ENCODE measurements at places on chromosomes 5 and 9.
A peak's percentile ranks its signal among the peaks of the same experiment; 100 is the strongest.

GRCh38 chr5:151141535-151141934 lies 16.0 kb downstream of the ANXA6 start:
- no peak for DNase-seq

DNA sequence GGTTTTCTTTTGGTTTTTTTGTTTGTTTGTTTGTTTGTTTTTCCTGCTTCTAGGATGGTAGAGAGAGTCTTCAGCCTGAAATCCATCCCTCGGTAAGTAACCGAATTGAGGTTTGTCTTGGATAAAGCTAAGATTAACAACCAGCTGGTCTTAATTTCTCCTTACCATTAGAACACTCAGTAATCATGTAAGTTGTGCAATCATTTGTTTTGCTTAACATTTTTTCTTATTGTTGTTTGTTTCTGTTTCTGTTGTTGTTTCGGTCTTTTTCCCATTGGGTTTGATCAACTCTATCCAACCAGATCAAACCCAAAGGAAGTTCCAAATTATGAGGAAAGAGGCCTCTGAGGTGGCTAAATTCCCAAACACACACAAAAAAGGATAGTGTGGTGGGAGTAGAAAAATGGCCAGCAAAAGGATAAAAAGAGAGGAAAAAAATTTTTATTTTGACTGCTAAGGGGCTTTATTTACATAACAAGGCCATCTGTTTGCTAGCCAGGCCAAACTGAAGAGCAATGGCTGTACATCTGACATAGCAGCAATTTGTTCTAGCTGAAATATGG lies 49.6 kb upstream of the ANKRD31 start:
- no peak for DNase-seq

- DNase-seq, result no peak
Measured at GRCh38 chr9:71857159-71857558, 53.8 kb downstream of the ABHD17B start.

DNA sequence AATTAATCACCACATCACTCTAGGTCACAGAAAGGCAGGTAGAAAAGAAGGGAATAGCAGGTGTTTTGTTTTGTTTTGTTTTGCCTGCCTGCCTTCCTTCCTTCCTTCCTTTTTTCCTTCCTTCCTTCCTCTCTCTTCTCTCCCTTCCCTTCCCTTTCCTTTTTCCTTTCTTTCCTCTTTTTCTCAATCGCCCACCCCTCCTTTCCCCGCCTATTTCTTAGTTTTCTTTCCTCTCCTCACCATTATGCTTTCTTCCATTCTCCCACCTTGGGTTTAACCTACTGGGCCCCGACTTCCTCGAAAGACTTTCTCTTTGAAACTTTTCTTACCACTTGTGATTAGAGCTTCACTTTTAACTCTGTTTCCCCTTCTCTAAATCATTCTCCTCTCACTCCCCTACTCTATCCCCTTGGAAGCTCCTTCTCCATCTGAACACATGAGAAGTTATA lies 231.3 kb upstream of the CD180 start:
- DNase-seq, result no peak

DNA sequence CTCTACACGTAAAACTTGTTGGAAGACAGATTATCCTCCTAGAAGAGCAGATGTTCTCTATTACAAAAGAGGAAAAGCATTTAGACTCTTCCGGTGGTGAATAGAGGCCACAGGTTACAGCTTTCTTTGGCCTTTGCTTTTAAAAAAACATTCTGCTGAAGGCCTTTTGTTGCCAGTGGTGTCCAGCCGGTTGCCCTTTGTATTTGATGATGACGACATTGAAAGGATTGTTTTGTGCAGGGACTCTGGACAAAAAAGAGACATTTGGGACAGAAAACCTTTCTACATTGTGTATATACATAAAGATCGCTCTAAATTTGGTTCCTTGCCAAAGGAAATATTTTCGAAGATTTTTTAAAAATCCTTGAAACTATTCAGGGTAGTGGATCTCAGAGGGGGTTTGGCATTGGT lies 180.3 kb downstream of the C9orf152 start:
- no peak for DNase-seq

GRCh38 chr5:55856516-55857246 lies 5.5 kb downstream of the IL31RA start:
- peak; percentile 79 for DNase-seq

- peak; percentile 20 for DNase-seq
Measured at GRCh38 chr9:26947736-26948135, 694 bp upstream of the PLAA start.

DNA sequence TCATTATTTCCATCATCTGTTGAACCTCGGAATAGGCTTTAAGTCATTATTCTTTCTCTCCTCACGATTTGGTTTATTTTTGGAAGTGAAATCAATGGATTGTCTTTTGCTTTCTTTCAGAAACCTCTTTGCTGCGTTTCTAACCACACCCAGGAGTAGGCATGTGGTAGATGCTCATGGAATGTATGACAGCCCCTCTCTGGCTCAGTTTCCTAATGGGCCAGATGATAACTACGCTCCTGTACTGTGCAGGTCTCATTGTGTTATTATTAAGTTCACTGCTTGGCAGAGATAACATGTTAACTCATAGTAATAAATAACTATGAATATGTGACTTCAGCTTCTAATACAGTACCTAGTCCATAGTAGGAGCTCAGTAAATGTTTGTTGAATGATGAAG lies 175.5 kb upstream of the KLF4 start:
- no peak for DNase-seq

DNA sequence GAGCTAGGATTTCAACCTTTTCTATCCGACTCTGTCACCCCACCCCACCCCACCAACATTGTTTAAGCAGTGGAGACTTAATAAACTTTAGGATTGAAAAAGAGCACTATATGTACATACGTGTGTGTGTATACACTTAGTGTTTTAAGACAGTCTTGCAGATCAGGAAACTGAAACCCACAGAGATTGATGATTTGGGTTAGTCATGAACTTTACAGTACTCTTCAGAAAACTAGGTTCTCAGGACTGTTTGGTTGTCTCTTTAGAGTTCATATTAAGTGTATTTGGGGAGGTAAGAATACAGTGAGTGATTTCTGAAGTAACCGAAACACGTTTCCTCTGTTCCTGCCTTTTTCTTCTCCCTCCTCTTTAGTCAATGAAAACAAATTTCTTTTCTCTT lies 1043.1 kb downstream of the TLE1 start:
- no peak for DNase-seq

GRCh38 chr9:87390361-87390760 lies 107.3 kb upstream of the DAPK1 start:
- DNase-seq, result no peak

GRCh38 chr9:131304676-131305355 lies 15.3 kb downstream of the PLPP7 start:
- DNase-seq, result no peak

- no peak for DNase-seq
Measured at GRCh38 chr9:89438194-89438593, 59.7 kb downstream of the SEMA4D start.

DNA sequence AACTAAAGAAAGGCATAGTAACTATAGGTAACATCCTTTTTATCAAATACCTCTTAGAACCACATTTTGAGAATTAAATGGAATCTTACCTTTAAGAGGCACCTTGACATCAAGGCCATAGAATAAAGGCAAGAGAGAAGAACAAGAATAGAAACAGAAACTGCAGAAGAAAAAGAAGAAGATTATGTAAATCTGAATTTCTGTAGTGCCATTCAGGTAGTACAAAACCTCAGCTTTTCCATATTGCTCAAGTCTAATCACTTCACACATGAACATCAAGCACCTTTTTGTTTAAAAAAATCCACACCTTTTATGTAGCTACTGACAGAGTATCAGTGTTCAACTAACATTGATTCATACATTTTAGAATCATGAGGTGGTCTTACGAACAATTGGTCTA lies 91.8 kb upstream of the DPYSL3 start:
- no peak for DNase-seq

DNA sequence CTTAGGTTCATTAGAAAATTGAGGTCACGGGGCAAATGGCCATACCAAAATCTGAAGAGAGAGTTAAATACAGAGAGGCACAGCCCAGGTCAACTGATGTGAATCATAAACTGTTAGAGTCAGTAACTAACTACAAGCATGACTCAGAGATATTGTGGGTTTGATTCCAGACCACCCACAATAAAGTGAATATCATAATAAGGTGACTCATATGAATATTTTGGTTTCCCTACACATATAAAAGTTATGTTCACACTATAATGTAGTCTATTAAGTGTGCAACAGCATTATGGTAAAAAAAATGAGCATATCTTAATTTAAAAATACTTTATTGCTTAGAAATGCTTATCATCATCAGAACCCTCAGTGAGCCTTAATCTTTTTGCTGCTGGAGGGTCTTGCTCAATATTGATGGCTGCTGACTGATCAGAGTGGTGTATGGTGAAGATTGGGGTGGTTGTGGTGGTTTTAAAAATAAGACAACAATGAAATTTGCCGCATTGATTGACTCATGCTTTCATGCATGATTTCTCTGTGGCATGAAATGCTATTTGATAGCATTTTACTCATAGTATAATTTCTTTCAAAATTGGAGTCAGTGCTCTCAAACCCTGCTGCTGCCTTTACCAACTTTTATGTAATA lies 53.1 kb upstream of the EDIL3 start:
- DNase-seq, result no peak

DNA sequence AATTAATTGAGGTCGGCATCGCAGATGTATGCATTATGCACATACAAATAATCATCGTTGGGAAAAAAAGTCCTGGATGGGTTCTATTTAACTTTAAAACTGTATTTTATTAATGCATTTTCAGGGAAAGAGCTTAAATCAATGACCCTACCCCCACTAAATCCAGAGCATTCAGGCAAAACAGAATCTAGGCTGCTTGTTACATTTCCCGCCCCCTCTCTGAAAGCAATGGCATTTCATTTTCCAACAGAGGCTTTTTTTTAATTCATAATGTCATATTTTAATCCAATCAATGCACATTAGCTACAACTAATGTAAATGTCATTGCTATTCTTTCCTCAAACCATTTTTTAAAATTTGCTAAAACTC lies 117.4 kb upstream of the GRIA1 start:
- DNase-seq, result no peak

GRCh38 chr9:17963498-17963897 lies 384.6 kb downstream of the SH3GL2 start:
- no peak for DNase-seq

DNA sequence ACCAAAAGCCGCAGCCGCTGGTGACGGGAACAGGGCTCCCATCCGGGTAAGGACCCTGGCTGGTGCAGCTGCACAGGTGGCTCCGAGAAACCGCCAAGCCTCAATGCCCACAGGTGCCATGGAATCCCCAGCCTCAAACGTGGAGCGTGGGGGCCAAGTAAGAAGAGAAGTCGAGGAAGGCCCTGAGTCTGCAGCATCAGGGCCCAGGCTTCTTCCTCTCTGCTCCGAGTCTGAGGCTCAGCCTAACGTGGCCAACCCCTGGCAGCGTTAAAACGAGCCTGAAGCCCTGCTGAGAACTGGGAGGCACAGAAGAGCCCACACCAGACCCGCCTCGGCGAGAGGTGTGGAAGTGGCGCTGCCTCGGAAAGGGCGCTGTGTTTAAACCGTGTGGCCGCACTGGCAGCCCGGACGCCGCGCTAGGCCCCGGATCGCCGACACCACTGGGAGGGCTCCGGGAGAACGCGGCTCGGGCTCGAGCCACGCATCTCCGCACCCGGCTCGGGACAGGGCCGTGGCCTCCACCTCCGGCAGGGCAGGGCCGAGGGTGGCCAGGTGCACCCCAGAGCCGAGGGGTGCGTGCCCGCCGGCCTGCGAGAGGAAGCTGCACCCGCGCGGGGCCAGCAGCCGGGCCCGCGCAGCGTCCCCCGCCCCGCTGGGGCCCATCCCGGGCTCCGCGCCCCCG lies 730 bp downstream of the ZMYND19 start:
- no peak for DNase-seq

DNA sequence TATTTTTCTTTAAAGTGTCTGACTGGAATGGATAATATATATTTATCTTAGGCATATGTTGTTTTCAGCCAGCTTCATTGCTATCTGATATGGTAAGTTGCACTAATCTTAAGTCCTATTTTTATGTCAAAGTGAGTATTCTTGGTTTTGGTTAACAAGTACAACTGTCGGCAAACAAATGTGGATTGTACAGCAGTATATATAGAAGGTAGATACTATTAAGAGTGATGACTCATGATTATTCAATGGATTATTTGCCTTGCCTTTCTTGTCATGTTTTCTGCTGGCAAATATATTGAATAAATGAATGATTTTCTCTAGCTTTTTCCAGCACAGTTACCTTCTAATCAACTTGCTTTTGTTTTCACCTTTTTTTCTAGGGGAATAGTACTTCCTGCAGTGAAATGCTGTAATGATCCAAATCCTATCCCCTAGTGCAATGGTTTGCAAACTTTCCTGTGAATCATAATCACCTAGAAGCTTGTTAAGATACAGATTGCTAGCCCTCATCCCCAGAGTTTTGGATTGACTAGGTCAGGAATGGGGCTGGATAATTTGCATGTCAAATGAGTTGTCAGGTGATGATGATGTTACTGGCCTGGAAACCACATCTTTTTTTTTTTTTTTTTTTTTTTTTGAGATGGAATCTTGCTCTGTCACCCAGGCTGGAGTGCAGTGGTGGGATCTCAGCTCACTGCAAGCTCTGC lies 60.8 kb upstream of the ARRDC3 start:
- DNase-seq, result peak; percentile 67

GRCh38 chr5:149138182-149138923 lies 2.9 kb upstream of the ABLIM3 start:
- no peak for DNase-seq

- no peak for DNase-seq
Measured at GRCh38 chr9:120820095-120820494, 22.6 kb downstream of the PSMD5 start.

DNA sequence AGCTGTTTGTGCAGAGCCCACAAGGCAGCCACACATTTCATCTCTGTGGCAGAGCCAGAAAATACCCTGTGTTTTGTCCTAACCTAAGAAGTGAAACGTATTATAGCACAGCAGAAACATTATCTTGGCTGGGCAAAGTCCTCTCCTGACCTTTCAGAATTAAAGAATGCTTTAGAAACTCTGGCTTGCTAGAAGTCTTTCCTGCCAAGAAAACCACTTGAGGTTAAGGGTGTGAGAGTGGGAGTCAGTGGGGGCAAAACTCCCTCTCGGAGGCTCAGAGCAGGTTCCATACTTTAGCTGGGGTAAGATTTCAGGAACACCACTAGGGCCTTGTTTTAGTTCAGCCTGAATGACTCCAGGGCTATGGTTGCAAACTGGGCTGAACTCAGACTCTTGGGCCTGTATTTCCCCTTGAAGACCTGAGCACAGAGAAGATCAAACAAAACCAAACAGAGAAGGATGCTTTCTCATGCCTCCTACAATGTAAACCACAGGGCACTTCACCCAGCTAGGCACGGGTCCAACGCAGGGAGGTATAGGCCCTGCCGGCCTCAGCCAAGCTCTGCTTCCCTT lies 48.0 kb downstream of the ZNF366 start:
- no peak for DNase-seq

- no peak for DNase-seq
Measured at GRCh38 chr9:129717991-129718390, 34.9 kb downstream of the PTGES start.

DNA sequence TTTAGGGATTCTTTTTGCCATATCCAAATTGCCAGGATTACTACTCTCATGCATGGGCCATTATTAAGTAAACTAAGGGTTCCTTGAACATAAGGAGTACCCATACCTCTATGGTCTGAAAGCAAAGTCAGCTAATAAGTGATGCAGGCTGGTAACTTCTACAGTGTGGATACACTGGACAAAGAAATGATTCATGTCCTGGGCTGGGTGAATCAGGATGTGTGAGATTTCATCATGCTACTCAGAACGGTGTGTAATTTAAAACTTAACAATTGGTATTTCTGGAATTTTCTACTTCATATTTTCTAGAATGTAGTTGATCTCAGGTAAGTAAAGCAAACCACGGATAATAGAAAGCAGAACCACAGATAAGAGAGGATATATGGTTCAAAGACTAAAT lies 428.8 kb downstream of the CHSY3 start:
- DNase-seq, result no peak

All from suppressor macrophage treated with lipopolysaccharide for 1 hour (primary cell).